ENCODE measurements at places on chromosomes 7 and 10.

DNA sequence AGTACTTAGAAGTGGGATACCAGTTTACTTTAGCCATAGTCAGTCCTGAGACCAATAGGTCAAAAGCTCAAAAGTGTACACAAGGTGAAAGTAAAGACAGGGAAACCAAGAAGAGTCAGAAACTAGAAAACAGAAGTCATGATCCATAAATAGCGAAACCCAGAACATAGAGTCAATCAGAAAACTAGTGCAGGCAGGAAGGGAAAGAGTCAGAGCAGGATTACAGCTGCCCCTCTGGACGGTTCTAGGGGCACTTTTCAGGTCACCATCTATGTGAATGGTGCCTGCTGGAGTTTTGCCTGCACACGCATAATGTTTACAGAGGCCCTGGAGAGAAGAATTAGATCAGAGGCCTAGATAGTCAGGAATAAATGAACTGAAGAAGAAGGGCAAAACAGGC, 22.4 kb upstream of the DMTF1 start:
- no peak for DNase-seq

GRCh38 chr7:77827999-77828398, 29.4 kb downstream of the PHTF2 start:
- no peak for DNase-seq

- no peak for DNase-seq
Measured at GRCh38 chr7:71613313-71613712, 481.4 kb downstream of the GALNT17 start.

DNA sequence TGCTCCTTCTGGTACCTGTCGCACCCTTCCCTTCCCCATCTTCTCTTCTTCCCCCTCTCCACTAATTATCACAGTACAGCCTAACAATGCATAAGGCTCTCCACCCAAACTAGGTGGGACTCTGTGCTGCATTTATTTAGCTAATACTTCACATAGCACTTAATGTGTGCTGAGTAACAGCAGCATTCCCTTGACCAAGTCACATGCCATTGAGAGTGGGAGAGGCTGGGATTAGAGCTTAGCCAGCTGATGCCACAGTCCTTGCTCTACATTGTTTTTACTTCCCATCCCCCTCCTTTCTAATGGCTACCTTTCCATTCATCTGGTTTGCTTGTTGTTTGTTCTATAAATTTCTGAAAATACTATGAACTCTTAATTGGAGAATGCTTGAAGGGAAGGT, 426.9 kb downstream of the LRMDA start:
- no peak for DNase-seq

DNA sequence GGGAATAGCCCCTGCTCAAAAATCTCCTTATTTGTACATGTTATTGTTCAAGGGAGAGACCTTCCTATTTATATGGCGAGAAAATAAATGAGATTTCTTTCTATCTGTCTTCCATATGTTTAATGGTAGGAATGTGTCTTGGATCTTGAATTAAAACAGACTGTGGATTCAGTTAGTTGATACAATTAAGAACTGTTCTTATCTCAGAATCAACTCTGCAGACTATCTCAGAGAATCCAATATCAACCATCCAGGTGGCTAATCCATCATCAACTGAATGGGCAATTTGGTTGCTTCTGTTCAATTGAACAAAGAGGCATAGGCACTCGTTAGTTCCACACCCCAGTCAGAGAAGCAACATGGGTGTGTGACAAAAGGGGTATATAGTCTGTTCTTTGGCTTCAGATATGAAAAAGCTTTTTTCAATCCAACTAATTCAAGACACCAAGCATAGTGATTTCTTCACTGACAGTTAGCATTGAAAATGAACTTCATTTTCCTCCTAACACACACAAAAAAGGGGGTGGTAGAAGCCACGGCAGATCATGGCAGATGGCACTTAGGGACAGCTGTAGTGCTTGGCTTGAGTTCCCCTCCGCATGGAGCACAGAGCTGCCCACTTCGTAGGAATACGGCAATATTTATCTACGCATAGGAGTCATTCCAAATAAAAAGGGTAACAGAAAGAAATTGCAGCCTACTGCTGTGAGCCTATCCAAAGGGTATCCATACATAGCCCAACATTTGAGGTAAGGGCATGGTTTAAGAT, 135.9 kb downstream of the KIAA1217 start:
- DNase-seq, result no peak

GRCh38 chr10:50600286-50600685, 23.5 kb downstream of the SGMS1 start:
- DNase-seq, result no peak

GRCh38 chr10:114967071-114967470, 29.1 kb downstream of the TRUB1 start:
- DNase-seq, result no peak

GRCh38 chr7:101625031-101625791, 3.9 kb downstream of the MYL10 start:
- no peak for DNase-seq

DNA sequence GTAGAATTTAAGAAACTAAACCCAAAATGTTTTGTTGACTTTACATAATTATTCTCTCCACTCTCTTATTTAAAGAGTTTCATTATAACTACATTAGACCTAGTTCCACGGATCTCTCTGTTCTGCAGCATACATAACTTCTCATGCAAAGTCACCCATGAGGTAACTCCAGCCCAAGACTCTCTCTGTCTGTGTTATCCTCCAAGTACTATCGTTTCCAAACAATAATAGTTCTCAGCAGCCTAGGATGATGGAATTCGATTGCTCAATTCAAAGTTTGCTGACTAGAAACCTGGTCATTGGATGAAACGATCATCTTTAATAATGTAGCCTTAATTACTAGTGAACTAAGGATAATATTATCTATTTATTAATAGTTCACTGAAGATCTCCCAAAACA, 203.1 kb upstream of the PTN start:
- DNase-seq, result no peak

DNA sequence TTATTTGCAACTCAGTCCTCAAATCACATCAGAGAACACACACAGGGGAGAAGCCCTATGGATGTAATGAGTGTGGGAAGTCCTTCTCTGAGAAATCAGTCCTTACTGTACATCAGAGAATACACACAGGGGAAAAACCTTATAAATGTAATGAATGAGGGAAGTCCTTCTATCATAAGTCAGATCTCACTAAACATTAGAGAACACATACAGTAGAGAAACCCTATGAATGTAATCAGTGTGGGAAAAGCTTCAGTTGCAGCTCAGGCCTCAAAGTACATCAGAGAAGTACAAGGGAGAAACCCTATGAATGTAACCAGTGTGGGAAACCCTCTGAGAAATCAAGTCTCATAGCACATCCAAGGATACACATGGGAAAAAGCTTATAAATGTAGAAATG, 39.0 kb upstream of the ZNF248 start:
- DNase-seq, result no peak

- no peak for DNase-seq
Measured at GRCh38 chr10:100745882-100746783, 751 bp downstream of the PAX2 start.

GRCh38 chr10:17923728-17924127, 28.0 kb upstream of the SLC39A12 start:
- no peak for DNase-seq
